NT2/D1 (cell line): ENCODE measurements at places on chromosomes 4 and X.

- DNase-seq: no peak
Observed at GRCh38 chrX:44352758-44353157, 9.3 kb upstream of the EFHC2 start.

DNA sequence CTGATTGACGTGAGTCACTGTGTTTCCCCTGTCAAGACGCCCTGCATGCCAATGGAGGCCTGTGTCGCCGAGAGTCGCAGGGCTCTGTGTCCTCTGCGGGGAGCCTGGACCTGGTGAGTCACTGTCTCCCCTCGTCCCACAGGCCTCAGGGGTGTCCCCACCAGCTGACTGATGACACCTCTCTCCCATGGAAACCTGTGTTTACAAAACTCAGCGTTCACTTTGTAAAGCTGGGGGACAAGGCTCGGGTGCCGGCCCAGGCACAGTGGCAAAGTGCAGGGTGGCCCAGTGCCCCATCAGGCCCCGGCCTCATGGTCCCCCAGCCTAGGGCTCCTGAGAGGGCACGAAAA, 21.2 kb upstream of the HGFAC start:
- no peak for DNase-seq

DNA sequence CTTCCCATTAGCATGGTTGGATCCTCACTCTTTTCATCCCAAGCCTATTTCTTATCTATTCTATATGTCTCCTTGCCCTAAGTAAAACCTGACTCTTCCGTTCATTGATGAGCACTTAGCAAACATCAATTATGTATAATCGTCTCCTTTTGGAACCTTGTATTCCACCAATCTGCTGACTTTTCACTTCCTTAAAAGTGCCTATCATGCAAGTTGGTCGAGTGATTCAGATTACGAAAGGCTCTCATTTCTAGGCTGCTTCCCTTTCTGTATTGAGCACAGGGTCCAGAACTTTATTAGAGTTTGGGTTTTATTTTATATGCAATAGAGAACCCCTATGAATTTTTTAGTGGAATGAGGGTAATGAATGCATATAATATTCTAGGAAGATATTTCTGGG, 27.1 kb upstream of the ALB start:
- no peak for DNase-seq

- no peak for DNase-seq
Observed at GRCh38 chr4:87811977-87812376, 12.6 kb downstream of the IBSP start.

DNA sequence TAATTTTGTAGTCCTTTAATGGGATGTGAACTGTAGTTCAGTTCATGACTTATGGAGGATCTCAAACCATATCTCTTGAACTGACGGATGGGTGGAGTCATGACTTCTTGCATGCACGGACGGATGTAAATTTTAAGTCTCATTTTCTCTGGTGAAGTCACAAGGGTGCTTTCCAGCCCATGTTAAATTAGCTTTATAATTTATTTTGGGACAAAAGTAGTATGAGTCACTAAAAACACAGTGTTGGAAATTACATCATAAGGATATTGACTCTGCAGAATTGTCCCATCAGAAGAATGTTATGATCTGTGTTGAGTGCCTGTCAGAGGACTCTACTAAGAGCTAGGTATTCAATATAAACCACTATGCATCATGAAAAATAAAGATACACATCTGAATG, 6.8 kb upstream of the PAGE5 start:
- DNase-seq: no peak

DNA sequence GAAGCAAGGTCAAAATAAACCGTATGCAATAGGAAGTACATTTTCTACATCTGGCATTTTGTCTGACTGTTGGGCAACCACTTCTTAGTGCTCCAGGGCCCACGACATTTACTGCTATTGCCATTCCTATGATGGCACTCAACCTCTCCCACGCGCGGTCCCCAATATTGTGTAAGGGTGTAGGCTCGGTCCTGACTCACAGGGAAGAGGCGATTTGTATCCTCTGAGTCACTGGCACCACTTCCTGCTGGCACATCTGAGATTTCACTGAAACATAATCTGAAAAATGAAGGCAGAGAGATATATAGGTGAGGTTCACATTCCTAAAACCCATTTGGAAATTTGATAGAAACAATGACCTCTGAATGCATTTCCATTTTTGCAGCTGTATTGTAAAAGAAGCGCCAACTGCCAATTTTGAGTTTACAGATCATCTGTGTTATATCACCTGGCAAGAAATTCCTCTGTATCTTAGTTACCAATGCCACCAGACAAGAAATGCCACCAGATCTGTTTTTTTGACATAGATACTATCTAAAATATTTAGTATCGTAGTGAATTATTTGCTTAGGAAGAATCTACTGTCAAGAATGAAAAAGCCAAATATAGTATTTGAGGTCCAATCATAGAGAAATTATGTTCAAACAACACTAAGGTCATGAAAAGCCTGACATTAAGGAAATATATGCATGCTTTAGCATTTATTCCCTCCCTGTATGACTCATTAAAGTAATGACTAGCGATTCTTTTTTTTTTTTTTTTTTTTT, 9.8 kb downstream of the EREG start:
- DNase-seq: no peak

GRCh38 chr4:93203708-93204107, 624.8 kb upstream of the ATOH1 start:
- DNase-seq: no peak

DNA sequence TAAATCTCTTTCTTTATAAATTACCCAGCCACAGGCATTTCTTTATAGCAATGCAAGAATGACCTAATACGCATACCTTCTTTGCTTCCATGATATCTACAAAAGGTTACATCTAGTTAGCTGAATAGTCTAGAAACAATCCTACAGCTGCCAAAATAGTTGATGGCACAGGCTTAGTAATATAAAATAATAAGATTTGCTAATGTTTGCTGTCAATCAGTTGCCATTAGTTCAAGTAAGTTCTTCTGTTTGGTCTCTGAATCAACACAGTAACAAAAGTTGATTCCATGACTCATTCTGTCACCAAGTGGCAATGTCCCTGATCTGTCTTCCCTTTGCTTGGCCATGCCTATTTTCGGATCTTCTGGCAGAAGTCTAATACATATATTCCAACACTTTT, 470.2 kb downstream of the SPRY1 start:
- no peak for DNase-seq

GRCh38 chr4:152860046-152860445, 76.1 kb upstream of the FHDC1 start:
- no peak for DNase-seq

DNA sequence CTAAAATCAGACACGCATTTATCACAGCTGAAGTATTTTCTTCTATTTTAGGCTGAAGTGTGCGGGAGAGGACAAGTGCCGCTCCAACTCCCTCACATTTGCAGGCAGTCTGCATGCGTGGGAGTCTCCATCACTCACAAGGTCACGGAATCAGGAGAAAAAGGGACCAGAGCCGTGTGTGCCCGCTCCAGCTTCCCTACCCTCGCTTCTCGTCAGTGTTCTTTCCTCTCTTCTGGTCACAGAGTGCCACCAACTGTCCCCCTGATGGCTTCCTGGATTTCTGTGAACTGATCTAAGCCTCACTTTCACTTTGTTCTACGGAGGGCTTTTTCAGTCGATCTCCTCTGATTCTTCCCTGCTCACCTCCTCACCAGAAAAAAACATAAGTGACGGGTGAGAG, 407.4 kb upstream of the AADAT start:
- no peak for DNase-seq

- DNase-seq: no peak
Observed at GRCh38 chr4:158826057-158826456, 57.2 kb downstream of the FNIP2 start.

DNA sequence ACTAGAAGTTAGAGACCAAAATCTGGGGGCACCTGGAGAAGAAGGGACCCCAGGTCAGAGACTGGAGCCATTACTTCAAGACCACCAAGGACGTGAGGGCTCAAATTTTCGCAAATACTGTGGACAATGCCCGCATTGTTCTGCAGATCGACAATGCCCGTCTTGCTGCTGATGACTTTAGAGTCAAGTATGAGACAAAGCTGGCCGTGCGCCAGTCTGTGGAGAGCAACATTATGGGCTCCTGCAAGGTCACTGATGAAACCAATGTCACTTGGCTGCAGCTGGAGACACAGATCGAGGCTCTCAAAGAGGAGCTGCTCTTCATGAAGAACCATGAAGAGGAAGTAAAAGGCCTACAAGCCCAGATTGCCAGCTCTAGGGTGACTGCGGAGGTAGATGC, 101.2 kb downstream of the NCAPG start:
- DNase-seq: no peak

DNA sequence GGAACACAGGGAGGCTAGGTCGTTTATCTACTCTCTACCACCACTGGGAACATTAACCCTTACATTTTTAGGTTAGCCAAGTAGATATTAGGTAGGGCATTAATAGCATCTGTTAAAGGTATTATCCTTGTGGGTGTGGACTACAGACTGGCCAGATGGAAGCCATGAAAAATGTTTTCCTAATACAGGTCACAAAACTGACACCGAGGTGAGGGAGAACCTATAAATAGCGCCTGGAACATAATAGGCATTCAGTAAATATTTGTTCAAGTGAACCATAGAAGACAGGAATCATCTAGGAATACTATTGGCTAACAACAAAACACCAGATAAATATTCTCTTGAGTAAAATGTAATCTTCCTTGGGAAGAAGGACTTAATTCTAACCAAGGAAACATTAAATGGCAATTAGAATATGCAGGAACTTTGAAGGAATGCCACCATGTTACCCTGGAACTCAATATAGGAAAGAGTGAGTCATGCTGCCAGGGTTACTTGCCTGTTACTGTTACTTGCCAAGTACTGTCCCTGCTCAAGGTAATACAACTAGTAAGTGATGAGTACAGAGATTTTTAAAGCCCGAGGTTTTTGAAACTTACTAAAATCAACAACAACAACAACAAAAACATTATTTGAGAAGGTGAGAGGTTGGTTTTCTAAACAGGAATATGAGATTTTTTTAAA, 79.0 kb downstream of the SOX3 start:
- DNase-seq: no peak
